ENCODE measurements at places on chromosomes 16 and 17.

GRCh38 chr17:48571024-48571818, 6.9 kb downstream of the HOXB4 start:
- no peaks in the 10 kb centered on the region for H3K36me3 ChIP-seq
- no peaks in the 10 kb centered on the region for H3K27me3 ChIP-seq
- no peak overlapping the region for H3K4me3 ChIP-seq
- no peak overlapping the region for H3K27ac ChIP-seq
- DNase-seq: no peak

- no peak overlapping the region for H3K27ac ChIP-seq
- H3K36me3 ChIP-seq: no peaks in the 10 kb centered on the region
- no peak for DNase-seq
- no peak overlapping the region for H3K4me3 ChIP-seq
Measured at GRCh38 chr16:82522026-82522425, 104.7 kb upstream of the CDH13 start.

GRCh38 chr17:83085526-83086198, 6.3 kb downstream of the METRNL start:
- no peak for DNase-seq
- H3K27me3 ChIP-seq: no peaks in the 10 kb centered on the region
- no peak overlapping the region for H3K4me3 ChIP-seq
- H3K27ac ChIP-seq: no peak overlapping the region
- H3K4me1 ChIP-seq: peaks cover 16% of the 10 kb centered on the region
- H3K36me3 ChIP-seq: no peaks in the 10 kb centered on the region

- H3K27me3 ChIP-seq: no peaks in the 10 kb centered on the region
- H3K4me3 ChIP-seq: no peak overlapping the region
- DNase-seq: no peak
Measured at GRCh38 chr16:54275956-54276355, 10.6 kb downstream of the IRX3 start.

DNA sequence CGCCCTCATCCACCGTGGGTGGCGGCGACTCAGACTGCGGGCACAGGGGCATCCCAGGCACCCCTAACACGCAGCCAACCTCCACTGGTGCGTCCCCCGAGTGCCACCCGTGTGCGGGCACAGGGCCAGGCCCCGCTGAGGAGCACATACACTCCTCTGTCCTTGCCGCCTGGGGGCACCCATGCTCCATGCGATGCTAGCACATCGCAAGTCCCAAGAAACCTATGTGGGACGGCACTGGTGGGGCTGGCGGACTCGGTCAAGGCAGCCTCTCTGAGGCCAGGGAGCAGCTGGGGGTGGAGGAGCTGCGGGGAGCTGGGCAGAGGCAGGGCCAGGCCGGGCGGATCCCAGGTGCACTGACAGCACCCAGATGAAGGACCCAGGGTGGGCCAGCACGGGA, 4.0 kb downstream of the ZNF598 start:
- H3K27me3 ChIP-seq: no peaks in the 10 kb centered on the region
- peaks cover 23% of the 10 kb centered on the region for H3K36me3 ChIP-seq
- H3K27ac ChIP-seq: no peak overlapping the region
- peaks cover 35% of the 10 kb centered on the region for H3K4me1 ChIP-seq

- no peaks in the 10 kb centered on the region for H3K36me3 ChIP-seq
- no peaks in the 10 kb centered on the region for H3K27me3 ChIP-seq
- no peak overlapping the region for H3K4me3 ChIP-seq
- no peak overlapping the region for H3K27ac ChIP-seq
- no peak for DNase-seq
Measured at GRCh38 chr17:39144416-39144840, 7.0 kb downstream of the PLXDC1 start.

DNA sequence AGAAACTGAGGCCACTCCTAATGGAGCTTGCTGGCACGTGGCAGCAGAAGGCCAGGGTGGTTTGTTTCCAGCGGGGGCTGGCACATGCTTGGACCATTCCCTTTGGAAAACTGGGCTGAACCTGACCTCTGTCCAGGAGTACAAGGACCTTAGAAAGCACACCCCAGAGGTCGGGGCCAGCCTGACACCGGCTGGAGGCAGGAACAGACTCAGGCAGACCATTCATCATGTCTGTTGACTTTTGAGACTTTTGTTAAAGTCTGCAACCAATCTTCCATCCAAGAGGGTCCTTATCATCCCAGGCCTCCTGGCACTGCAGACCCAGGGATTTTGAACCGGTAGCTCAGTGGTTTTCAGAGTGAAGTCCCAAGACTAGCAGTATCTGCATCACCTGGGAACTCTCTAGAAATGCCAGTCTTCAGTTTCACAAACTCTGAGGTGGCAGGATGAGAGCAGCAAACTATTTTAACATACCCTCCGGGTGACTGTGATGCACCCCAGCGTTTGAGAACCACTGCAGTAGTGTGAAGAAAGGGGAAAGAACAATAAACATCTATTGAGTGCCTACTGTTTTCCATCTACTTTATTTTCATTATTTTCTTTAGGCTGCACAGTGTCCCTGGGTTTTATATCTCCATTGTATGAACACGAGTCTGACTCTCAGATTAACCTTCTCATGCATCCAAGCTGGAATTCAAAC, 145.3 kb upstream of the PLCG2 start:
- H3K4me3 ChIP-seq: no peak overlapping the region
- H3K27me3 ChIP-seq: no peaks in the 10 kb centered on the region
- H3K4me1 ChIP-seq: peaks cover 19% of the 10 kb centered on the region
- peak overlapping the region; percentile 75 for H3K27ac ChIP-seq
- DNase-seq: no peak

DNA sequence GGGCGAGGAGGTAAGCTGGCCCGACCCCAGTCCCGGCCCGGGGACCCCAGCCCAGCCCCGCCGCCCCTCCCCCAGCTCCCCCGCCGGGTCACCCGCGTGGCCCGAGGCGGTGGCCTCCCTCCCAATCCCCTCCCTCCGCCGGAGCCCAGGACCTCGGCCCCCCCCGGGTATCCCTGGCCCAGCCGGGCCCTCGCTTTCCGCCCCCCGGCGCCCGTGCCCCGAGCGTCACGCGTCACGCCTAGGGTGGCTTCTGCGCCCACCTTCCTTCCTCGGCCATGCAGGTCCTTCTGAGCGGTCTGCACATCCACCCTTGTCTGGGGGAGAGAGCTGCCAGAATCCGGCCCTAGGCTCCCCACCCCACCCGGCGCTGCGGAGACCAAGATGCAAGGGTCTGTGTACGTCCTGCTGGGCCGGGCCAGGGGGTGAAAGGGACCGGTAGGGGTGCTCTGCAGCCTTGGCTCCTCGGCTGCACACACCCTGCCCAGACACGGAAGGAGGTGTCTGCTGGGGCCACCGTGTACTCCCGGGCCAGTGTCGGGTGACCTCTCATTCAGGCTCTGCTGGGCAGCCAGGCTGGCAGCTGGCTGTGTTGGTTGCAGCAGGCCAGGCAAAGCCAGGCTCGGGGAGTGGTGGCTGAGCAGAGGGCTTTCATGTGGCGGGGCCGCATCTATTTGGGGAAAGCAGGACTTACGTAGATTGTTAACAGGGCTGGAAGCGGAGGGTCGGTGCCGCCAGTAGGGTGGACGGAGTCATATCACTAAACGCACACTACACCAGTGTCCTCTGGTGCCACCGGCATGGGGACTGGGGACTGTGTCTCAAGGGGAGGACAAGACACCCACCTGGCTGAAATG, 754 bp downstream of the RAB11FIP4 start:
- peaks cover 17% of the 10 kb centered on the region for H3K27me3 ChIP-seq
- H3K36me3 ChIP-seq: no peaks in the 10 kb centered on the region
- H3K4me3 ChIP-seq: peak overlapping the region; percentile 25
- DNase-seq: no peak
- peaks cover 5% of the 10 kb centered on the region for H3K4me1 ChIP-seq

DNA sequence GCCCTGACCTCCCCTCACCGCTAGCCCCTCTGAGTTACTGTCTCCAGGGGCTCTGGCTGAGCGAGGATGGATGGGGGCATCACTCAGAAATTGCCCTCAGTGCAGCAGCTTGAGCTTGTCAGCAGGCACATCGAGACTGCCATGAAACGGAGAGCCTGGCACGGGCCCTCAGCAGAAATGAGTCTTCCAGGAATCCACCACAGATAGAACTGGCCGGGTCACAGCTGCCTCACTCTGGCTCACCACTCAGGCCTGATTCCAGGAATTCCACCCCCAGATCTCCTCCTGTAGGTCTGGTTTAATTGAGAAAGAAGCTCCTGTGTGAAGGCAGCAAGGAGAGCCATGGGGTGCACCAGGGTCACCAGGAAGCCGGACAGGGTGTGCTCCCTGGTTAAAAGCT, 85.5 kb downstream of the GSG1L start:
- H3K27ac ChIP-seq: no peak overlapping the region
- no peaks in the 10 kb centered on the region for H3K27me3 ChIP-seq
- DNase-seq: no peak
- H3K4me3 ChIP-seq: no peak overlapping the region

DNA sequence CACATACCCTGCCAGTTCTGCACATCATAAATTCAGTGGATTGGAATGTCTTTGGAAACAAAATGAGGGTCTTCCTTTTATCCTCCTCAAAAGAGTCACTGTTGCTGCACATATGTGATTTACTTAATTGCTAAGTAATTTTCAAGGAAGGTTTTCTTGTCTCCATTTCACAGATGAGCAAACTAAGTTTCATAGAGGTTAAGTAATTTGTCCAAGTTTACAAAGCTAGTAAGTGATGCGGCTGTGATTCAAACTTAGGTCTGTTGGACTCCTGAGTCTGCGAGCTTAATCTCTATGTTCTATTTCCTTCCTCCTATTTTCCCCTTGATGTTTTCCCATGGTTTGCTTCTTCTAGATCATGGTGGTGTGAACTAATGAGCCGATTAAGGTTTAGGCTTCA, 13.7 kb upstream of the ERN2 start:
- no peak overlapping the region for H3K4me3 ChIP-seq
- H3K27ac ChIP-seq: no peak overlapping the region
- DNase-seq: no peak

DNA sequence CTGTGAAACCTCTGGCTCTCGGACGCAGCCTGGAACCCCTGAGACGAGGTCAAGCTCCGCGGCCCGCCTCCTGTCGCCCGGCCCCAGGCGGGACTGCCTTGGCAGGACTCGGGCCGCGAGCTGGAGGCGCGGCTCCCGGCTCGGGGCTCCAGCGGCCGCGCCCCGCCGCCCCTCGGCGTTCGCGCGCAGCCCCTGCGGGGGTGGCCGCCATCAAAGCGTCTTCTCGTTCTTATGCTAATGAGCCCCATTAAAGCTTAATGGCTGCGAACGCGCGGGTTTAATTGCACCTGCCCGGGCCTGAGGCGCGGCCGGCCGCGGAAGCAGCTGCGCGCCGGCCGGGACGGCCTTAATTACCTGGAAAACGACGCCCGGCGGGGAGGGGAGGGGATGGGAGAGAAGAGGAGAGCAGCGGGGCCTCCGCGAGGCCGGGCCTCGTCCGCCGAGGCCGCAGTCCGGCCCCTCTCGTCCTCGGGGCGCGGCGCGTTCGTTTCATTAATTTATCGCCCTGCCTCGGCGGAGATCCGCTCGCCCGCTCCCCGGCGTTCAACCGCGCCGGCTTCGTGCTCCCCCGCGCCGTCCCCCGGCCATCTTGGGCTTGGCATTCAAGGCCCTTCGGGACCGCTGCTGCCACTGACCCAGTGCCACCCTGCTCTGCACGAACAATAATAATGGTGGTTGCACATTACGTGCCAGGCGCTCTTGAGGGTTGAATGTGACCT, 19.2 kb downstream of the RAI1 start:
- no peak overlapping the region for H3K4me3 ChIP-seq
- no peaks in the 10 kb centered on the region for H3K36me3 ChIP-seq
- H3K27ac ChIP-seq: no peak overlapping the region
- H3K27me3 ChIP-seq: no peaks in the 10 kb centered on the region
- no peak for DNase-seq

- no peaks in the 10 kb centered on the region for H3K4me1 ChIP-seq
- no peak overlapping the region for H3K4me3 ChIP-seq
- H3K27ac ChIP-seq: no peak overlapping the region
Measured at GRCh38 chr17:2385240-2386210, 15.3 kb downstream of the MNT start.

- DNase-seq: no peak
- H3K4me3 ChIP-seq: peak overlapping the region; percentile 58
- peaks cover 19% of the 10 kb centered on the region for H3K36me3 ChIP-seq
- H3K4me1 ChIP-seq: peaks cover 46% of the 10 kb centered on the region
- H3K27me3 ChIP-seq: no peaks in the 10 kb centered on the region
Measured at GRCh38 chr17:29138971-29139691, 41.1 kb downstream of the MYO18A start.

GRCh38 chr17:7318121-7318860, 3.1 kb upstream of the GPS2 start:
- no peak overlapping the region for H3K27ac ChIP-seq
- H3K27me3 ChIP-seq: no peaks in the 10 kb centered on the region
- H3K36me3 ChIP-seq: peaks cover 62% of the 10 kb centered on the region
- H3K4me1 ChIP-seq: peaks cover 20% of the 10 kb centered on the region
- no peak overlapping the region for H3K4me3 ChIP-seq

DNA sequence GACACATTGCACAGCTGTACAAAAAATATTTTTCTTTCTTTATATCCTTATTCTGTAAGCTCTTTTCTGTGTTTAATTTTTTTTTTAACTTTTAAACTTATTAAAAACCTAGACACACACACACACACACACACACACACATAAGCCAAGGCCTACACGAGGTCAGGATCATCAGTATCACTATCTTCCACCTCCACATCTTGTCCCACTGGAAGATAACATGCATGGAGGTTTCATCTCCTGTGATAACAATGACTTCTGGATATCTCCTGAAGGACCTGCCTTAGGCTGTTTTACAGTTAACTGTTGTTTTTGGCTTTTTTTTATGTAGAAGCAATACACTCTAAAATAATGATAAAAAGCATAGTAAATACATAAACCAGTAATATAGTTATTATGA, 71.2 kb downstream of the TNRC6C start:
- H3K36me3 ChIP-seq: peaks cover 25% of the 10 kb centered on the region
- no peak overlapping the region for H3K4me3 ChIP-seq
- H3K4me1 ChIP-seq: peaks cover 2% of the 10 kb centered on the region
- DNase-seq: no peak
- no peak overlapping the region for H3K27ac ChIP-seq

DNA sequence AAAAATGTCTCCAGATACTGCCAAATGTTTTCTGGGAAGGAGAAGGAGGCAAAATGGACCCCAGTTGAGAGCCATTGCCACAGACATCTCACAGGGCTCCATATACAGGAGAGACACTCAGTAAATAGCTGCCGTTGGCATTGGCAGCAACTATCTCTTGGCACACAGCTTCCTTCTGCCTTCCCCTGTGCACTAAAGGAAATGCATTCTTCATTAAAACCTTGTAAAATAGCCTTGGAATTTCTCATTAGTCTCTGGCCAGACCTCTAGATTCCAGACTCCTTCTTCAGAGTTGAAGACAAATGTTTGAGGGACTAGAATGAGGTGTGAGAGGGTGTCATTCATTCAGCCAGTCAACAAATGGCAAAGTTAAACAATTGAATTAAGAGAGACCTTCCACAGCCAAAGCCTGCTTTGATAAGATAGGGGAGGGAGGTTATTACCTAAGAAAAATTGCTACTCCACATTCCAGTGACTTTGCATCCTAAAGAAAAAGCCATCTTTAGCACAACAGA, 223.9 kb upstream of the HS3ST3A1 start:
- H3K27ac ChIP-seq: no peak overlapping the region
- H3K36me3 ChIP-seq: no peaks in the 10 kb centered on the region
- no peaks in the 10 kb centered on the region for H3K27me3 ChIP-seq
- no peak for DNase-seq
- H3K4me1 ChIP-seq: no peaks in the 10 kb centered on the region
